GDM1 (cell line): ENCODE measurements at places on chromosomes 13 and 19.

- peak; percentile 91 for DNase-seq
Observed at GRCh38 chr19:18291590-18292461, 10.4 kb upstream of the JUND start.

DNA sequence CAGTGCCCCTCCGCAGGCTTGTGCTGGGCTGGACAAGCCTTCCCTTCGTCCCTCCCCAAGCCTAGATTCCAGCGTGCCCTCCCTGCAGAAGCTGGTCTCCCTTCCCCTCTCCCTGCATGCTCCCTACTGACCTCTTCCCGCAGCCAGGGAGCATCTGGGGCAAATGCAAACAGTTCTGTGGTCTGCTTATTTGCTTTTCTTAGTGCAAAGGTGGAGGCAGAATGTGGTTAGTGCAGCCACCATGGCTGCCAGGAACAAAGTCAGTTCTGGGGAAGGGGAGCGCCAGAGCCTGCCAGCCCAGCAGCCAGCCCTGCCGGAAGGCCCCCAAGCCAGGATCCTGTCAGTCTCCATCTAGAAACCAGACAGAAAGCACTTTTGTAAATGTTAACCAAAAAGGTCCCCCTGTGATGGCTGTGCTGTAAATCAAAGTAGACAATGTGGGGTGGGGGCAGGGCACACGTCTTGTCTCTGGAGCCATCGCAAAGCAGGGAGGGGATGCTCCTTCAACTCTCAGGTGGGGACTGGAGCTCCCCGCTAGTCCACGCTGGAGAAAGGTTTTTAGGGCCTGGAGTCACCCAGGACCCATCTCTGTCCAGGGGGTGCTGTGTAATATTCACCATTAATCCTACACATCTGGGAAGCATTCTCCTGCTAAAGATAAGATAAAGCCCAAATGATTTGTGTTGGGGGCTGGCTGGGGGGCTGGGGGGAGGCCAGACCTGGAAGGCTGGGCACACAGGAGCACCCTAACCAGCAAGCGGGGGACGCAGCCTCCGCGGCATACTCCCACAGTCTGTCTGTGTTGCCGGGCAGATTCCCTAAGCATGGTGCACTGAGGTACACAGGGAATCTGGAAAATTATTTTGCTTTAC, 30.9 kb downstream of the SERP2 start:
- no peak for DNase-seq

- no peak for DNase-seq
Observed at GRCh38 chr19:19056636-19057275, 7.0 kb upstream of the SLC25A42 start.

- DNase-seq, result no peak
Observed at GRCh38 chr13:93875547-93875946, 603.9 kb downstream of the DCT start.

DNA sequence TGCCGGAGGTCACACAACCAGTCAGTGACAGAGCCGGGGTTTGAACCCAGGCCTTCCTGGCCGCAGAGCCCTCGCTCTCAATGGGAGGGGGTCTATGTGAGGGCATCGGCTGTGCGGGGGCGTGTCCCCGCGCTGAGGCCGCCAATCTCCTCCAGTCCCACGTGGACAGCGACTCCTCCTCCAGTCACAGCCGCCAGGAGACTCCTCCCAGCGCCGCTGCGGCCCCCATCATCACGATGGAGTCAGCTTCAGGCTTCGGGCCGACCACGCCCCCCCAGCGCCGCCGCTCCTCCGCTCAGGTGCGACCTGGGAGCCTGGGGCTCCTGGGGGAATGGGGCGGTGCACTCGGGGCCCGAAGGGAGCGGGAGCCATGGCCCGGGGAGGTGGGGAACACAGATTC, 6.0 kb downstream of the SPRED3 start:
- DNase-seq, result no peak

DNA sequence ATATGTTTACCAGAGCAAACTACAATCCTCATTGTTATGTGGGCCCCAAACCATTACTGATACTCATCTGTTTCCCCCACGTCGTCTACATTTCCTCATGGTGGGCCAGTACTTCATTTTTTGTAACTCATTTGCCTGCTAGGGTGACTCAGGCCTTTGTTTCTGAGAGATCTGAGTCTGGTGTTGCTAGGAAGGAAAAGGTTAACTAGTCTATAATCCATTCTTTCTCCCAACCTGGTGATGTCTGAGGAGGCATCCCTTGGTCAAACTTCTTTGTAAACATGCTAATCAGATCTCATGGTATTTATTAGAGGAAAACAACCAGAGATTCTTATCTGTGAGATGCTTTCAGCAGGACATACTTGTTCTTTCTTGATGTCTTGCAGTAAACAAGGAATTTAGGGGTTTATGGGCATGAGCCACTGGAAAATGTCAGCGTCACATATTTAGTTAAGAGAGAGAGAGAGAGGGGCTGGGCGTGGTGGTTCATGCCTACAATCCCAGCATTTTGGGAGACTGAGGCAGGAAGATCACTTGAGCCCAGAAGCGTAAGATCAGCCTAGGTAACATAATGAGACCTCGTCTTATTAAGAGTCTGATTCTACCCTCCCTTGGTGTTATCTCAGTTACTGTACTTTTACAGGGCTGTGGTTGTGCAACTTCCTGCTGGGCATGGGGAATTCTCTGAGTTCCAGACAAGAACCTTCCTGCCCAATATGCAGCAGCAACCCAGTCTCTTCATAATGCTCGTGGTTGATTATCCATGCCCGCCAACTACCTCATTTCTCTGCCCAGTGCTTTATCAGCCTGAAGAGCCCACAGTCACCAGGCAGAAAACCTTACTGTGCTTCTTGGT, 9.7 kb upstream of the DPRX start:
- DNase-seq, result no peak

GRCh38 chr13:21670883-21671619, at the start of gene FGF9:
Gene FGF9 (plus strand): TSS chr13:21671073. CDS start chr13:21671913, 840 bp downstream.
- peak; percentile 58 for DNase-seq

- DNase-seq, result no peak
Observed at GRCh38 chr13:98677398-98677797, 75.1 kb downstream of the SLC15A1 start.

DNA sequence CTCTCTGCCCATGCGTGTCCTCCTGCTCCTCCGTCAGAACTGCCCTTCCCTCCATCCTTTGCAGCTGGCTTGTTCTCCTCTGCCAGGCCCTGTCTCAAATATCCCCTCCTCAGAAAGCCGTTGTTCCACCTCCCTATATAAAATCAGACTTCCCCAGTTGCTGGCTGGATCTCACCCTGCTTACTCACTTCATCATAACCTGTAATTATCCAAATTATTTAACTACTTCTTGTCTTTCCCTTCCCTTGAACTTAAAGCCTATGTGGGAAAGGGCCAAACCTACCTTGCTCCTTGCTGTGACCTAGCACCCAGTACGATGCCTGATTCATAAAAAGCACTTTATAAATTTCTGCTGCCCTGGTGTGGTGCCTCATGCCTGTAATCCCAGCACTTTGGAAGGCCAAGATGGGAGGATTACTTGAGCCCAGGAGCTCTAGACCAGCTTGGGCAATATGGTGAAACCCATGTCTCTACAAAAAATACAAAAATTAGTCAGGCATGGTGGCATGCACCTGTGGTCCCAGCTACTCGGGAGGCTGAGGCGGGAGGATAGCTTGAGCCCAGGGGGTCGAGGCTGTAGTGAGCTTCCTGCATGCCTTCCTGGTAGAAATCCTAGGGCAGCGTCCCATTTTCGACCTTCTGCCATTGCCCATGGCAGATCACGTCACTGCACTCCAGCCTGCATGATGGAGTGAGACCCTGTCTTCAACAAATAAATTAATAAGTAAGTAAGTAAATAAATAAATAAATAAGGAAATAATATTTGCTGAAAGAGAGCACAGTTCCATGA, 39.5 kb upstream of the ZNF536 start:
- DNase-seq, result no peak

GRCh38 chr13:72985610-72986009, 73.2 kb upstream of the KLF5 start:
- no peak for DNase-seq

DNA sequence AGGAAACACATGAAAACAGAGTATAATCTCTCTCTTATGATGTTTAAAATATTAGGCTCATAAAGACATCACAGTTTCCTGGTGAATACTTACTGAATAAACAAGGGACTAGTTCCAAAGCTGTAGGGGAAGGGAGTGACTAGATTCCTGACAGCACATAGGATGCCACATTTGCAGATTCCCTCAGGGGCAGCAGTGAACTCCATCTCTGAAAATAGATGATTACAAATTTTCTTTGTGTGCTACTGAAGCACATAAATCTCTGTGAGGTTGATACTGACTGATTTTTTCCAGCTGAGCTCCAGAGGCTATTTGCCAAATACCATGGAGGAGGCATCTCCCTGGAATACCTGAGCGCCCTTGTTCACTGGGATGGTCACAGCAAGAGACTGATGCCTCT, 77.3 kb downstream of the FGF9 start:
- no peak for DNase-seq

DNA sequence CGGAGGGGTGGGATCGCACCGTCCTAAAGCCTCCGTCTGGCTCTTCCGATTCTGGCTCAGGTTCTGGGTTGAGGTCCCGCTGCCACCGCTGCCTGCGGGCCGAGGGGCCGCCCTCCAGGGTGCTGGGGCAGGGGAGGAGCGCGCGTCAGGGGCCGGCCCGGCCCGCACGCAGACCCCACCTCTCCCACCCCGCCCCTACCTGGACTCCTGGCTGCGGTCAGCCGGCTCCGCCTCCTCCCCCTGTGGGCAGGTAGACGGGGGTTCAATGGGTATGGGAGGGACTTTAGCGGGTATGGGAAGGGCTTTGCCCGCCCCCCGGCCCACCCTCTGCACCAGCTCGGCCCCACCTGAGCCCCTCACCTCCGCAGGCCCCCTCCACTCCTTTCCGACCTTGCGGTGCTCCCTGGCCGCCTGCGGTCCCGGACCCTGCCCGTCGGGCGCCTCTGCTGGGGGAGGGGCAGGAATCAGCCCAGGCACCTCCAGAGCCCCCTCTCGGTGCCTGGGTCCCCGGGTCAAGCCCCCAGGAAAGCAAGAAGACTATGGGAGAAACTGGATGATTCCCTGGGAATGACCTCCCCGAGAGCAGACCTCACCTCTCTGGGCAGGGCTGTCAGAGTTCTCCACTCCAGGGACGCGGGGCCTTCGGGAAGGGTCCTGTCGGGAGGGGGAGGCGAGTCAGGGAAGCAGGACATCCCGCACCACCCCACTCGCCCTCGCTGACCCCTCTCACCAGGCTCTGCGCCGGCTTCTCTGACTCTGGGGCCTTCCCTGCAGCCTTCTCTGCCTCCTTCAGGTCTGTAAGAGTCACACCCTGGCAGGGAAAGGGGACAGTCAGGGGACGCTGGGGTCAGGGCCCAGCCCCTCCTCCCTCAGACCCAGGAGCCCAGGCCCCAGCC, 17.0 kb downstream of the EPS8L1 start:
- DNase-seq, result no peak

- DNase-seq, result no peak
Observed at GRCh38 chr13:110264685-110265275, 42.2 kb downstream of the COL4A1 start.

GRCh38 chr13:110138010-110138699, 168.8 kb downstream of the COL4A1 start:
- DNase-seq, result peak; percentile 81

- no peak for DNase-seq
Observed at GRCh38 chr13:112712451-112713207, 22.8 kb downstream of the ATP11A start.

DNA sequence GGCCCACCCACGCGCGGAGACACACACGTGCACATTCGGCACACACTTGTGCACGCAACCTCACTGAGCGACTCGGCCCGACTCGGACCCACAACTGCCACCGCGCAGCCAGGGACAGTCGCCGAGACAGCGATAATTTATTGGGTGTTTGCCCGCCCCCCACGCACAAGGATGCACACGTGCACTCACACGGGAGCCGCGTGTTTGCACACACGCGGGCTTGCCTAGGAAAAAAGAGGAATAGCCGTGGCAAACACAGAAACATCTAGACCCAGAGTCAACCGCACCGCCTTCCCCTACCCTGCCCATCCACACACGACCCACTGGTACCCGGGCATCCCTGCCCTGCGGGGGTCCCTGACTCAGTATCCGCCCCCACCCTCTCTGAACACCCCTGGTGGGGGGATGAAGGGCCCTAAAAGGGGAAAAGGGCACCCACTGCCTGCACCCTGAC, 1.1 kb upstream of the SSBP4 start:
- DNase-seq, result no peak

- DNase-seq, result no peak
Observed at GRCh38 chr19:33450689-33451088, 70.9 kb downstream of the PEPD start.

GRCh38 chr19:45152504-45153338, 8.1 kb downstream of the NKPD1 start:
- DNase-seq, result no peak

GRCh38 chr19:18610245-18610555, 2.5 kb upstream of the TMEM59L start:
- no peak for DNase-seq

GRCh38 chr19:53958168-53958571, 4.6 kb upstream of the CACNG8 start:
- DNase-seq, result no peak

DNA sequence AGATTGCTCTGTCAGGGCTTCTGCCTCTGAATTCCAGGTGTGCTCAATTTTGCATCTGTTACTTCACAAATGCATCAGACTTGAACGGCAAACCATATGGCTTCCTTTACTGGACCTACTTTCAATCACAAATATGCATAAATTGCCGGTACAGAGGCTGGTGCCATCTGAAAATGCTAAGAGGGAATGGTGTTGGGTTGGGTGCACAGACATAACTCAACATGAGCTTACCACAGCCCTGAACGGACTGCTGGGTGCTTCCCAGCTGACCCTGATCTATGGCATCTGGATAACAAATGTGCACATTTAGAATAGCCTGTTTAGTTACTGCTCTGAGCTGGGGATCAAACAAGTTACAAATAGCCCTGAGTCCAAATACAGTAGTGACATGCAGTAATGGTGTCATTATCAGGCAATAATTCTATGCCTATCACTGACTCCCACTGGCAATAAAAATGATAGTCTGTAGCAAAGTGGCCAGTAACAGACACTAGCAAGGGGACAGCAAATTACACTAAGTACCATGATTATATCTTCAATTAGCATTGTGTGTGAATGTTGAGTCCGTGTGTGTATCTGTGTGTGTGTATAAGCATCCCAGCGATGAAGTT, 927.3 kb downstream of the DIAPH3 start:
- DNase-seq, result no peak

- DNase-seq, result no peak
Observed at GRCh38 chr19:55283548-55284377, at the start of gene BRSK1. Gene BRSK1 (plus strand): TSS chr19:55283997. CDS start chr19:55284443, 446 bp downstream.

DNA sequence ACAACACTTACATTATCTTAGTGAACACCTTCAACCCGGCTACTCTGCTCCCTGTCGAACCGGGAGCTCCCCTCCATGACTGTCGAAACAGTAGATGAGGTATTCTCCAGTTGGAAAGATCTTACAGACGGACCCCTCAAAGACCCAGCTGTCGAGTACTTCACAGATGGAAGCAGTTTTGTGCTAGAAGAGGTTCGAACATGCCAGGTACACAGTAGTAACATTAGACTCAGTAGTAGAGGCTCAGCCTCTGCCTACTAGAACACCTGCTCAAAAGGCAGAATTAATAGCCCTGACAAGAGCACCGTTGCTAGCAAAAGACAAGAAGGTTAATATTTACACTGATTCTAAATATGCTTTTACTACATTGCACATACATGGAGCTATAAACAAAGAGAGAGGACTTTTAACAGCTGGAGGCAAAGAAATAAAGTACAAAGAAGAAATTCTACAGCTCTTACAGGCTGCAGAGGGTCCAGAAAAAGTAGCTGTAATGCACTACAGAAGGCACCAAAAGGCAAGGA, 13.6 kb upstream of the SLC15A1 start:
- no peak for DNase-seq
